ENCODE measurements at places on chromosomes 5 and 9.
A peak's percentile ranks its signal among the peaks of the same experiment; 100 is the strongest.

DNA sequence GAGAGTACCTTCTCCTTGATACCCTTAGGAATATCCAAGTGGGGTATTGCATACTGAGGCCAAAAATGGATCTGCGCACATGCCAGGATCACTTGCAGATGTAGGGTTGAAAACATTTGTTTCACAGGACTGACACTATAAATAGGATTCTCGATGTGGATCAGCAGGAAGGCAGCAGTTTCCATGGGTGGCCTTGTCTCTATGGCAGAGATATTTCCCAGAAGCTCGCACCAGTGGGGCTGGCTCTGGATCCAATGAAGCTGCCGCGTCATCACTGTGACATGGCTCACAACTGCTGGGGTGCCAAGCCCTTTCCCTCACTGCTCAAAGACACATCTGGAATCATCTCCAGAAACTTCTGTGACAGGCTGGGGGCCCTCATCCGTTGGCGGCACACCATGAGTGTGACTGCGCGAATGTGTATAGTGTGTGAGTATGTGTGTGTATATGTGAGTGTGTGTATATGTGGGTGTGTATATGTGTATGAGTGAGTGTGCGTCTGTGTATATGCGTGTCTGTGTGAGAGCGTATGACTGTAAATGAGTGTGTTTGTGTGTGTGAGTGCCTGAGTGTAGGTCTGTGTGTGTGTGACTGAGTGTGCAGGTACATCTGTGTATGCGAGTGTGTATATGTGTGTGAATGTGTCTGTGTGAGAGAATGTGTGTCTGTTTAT, 182.5 kb downstream of the GAS1 start:
- DNase-seq, result no peak

DNA sequence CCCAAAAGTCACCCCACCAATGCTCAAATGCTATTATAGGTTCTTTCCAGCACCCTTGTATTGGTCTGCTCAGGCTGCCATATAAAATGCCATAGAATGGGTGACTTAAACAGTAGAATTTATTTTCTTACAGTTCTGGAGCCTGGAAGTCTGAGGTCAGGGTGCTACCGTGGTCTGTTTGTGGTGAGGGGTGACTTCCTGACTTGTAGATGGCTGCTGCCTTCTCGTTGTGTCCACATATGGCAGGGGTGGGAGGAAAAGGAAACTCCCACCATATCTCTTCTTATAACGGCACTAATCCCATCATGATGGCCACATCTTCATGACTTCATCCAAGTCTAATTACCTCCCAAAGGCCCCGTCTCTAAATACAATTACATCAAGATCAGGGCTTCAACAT, 257.8 kb upstream of the TARS1 start:
- DNase-seq, result peak; percentile 33

GRCh38 chr9:89576404-89576839, 28.4 kb upstream of the GADD45G start:
- peak; percentile 73 for DNase-seq

GRCh38 chr9:126788634-126789349, 16.0 kb upstream of the ZBTB43 start:
- DNase-seq, result no peak

- peak; percentile 71 for DNase-seq
These were observed 288.8 kb downstream of the ARL15 start for GRCh38 chr5:54021431-54022164.

GRCh38 chr5:113546703-113547183, 33.2 kb downstream of the YTHDC2 start:
- DNase-seq, result no peak

DNA sequence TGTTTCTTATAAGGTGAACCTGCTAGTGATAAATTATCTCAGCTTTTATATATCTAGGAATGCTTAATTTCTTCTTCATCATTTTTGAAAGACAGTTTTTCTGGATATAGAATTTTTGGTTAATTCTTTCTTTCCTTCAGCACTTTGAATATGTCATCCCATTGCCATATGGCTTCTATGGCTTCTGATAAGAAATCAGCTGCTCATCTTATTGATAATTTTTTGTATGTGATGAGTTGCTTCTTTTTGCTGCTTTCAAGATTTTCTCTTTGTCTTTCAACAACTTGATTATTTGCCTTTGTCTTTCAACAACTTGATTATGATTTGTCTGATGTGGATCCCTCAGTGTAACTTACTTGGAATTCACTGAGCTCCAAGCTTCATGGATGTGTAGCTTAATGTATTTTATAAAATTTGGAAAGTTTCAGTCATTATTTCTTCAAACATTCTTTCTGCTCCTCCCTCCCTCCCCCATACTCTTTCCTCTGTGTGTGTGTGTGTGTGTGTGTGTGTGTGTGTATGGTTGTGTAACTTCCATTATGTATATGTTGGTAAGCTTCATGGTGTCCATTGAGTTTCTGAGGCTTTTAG, 243.9 kb downstream of the TLE1 start:
- DNase-seq, result no peak

DNA sequence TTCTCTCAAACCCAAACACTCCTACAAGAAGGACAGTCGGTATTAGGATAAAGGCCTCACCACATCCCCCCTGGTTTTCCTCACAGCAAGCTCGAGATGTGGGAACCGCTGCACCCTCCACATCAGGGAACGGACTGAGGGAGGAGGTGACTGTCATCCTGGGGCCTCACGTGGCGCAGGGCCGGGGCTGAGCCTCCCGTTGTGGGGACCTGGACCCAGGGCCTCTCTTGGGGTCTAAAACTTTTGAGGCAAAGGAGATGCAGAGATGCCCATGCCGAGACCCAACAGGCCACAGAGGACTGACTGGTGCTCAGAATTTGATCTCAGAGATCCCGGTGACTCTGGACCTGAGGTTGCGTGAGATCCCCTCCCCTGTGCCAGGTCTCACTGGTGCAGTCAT, 72.7 kb downstream of the MRPL36 start:
- DNase-seq, result no peak

DNA sequence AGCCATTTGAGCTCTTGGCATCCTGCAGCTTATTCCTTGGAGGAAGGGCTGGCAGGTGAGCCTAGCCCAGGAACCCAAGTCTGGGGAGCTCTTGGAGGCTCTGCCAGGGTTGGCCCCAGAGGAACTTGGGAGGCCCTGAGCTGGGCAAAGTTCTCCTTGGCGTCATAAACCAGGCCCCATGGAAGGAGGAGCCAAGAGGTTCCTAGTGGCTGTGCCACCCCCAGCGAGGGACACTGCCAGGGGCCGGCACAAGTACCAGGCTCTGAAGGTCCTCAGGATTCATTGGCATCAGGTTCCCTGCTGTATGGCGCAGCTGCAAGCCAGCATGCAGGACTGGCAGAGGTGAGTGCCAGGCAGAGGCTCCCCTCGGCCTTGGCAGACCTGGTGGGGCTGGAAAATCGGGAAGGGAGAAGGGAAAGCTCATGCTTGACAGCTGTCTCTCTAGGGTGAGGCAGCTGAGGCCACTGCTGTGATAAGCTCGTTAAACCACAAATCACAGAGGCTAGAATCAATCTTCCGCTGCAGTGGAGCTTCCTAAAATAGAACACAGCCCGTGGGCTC, 54.6 kb upstream of the SYNPO start:
- no peak for DNase-seq

GRCh38 chr5:142131394-142131793, 22.8 kb downstream of the NDFIP1 start:
- no peak for DNase-seq

- peak; percentile 61 for DNase-seq
These were observed 677 bp upstream of the MYORG start for GRCh38 chr9:34377404-34377746.

- no peak for DNase-seq
These were observed 34.2 kb upstream of the TRPC7 start for GRCh38 chr5:136399527-136399926.

GRCh38 chr5:180157866-180158265, 51.1 kb downstream of the RASGEF1C start:
- no peak for DNase-seq

DNA sequence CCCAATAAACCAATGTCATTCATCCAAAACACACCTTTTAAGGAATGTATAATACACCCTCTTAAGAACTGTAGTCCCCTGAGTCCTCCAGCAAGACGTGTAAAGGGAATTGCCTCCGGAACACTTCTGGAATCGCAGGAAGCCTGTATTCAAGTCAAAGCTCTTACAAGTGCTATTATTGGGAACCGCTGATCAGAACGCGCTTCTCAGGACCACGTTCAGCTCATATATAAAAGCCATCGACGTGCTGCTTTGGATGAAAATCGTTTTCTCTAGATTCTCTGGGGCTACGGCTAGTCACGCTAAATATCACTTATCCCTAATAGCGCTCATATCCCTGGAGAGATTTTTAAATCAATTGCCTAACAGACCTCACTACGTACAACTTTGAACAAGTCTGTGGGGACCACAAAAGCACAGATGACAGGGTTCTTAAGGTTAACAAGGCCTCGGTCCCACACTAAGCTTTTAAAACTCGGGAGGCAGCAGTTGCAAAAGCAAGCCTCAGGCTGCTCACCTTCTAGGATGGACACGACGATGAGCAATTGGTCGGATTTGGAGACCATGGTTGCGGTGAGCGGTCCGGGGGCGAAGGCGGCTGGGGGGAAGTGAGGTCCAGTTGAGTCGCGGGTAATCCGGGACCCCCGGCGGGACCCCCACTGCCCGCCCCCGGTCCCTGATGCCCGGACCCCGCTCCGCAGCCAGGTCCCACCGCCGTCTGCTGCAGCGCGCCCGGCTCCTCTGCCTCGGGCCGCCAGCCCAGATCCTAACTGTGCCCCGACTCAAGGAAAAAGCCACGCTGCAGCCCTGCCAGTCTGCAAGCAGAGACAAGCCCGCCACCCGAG, 548 bp downstream of the CEP120 start:
- DNase-seq, result peak; percentile 52

DNA sequence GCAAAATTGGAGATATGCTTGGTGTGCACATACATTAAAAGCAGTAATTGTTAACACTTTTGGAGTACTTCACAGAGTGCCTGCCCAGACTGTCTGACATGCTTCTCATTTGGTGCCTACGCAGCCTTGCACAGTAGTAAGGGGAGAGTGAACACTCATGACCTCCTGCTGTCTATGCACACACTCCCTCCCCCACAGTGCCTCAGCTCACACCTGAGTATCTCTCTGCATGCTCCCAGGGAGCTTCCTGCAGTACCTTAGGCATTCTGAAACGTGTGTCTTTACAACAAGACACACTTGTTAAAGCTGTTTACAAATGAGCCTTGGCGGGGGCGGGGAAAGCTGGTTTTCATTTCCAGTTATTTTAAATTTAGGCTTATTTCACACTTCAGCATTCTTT, 18.0 kb downstream of the MAP3K1 start:
- DNase-seq, result no peak

DNA sequence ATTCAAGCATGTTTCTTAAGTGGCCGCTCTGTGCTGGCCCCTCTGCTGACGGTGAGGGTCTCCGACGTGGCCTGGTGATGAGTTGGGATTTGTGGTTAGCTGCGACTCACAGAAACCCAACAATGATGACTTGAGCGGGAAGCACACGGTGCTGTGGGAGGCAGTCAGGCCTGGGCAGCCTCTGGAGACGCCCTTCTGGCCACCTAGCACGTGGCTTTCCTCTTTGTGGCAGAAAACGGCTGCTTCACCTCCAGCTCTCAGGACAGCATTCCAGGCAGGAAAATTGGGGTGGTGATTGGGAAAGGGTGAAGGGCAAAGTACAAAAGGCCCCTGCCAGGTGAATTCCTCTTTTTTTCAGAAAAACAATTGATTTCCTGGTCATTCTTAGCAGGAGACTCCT, 17.5 kb upstream of the IER5L start:
- DNase-seq, result no peak

DNA sequence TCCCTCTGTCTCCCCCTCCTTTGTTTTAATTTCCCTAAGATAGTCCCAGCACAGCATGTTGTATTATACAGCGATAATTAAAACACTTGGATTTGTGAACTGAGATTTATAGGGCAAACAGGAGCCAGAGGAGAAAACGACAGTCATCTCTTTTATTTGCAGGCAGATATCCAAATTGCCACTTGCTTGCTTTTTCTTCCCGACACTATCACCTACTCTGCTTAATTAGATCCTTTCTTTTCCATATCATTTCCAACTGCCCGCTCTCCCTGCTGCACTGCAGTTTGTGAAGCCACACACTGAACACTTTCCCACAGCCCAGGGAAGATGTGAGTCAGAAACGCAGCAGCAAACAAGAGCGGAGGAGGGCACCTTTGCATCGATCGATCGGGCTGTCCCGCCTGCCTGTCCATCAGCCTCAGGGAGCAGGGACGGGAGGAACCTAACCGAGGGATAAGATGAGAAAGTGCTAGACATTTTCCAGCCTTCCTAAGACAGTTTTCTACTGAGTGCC, 35.8 kb upstream of the SPRY4 start:
- no peak for DNase-seq

GRCh38 chr5:117657541-117657940, 1082.9 kb upstream of the SEMA6A start:
- DNase-seq, result no peak

DNA sequence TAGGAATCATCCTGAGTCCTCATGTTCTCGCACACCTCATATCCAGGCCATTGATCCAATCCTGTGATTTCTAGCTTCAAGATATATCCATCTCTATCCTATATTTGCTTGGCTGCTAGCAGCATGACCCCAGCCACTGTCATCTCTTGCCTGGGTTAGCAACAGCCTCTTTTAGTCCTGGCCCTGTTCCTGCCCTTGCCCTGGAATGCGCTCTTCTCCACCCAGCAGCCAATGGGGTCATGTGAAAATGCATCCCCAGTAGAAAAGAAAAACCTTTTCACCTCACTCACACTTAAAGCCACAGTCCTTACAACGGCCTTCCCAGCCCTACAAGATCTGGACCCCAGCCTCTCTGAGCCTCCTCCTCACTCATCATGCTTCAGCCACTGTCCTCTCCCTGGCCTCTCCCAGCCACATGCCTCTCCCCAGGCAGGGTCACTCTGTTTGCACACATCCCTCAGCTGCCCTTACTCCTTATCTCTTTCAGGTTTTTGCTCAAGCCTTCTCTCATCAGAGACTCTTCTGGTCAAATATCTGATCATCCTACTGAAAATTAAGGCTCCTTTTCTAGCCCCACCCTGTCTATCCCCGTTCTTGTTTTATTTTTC, 34.3 kb upstream of the NR3C1 start:
- no peak for DNase-seq

Measured in hematopoietic multipotent progenitor cell treated with erythropoietin and hydrocortisone succinate and interleukin-3 and kit ligand, for 4 days (in vitro differentiated cells).